Activated naive CD8-positive, alpha-beta T cell treated with anti-CD3 and anti-CD28 coated beads, Interleukin-2, amount 10 ng/mL, durations not matched to agents 7 days and 5 days (primary cell): ENCODE measurements at places on chromosomes 2 and 18.

DNA sequence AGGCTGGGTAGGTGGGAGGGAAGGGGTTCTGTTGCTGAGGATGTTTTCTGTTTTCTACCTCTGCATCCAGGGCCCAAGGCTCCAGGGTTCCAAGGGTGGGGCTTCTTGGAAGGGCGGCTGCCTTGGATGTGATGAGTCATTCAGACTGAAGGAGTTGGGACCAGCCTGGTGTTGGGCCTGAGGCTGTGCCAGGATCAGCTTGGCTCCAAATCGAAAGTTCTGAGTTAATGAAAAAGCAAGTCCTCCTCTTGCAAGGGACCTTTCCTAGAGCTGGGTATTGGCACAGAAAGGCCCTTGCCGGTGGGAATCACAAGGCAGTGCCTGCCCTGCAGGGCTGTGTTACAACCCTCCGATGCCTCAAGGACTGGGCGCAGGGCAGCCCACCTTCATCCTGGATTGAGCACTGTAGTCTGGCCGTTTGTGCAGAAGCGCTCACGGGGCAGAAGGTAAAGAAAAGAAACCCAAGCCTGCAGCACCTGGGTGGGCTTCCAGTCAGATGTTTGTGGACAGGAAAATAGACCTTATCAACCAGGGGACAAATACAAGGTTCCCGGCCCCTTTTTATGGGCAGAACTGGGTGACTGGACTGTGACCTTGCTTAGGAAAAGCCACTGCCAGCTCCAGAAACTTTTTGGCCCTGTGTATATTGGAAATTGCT lies 52.5 kb upstream of the MCFD2 start:
- DNase-seq: no peak

GRCh38 chr2:164620873-164621763 lies at the start of gene GRB14:
TSS of gene GRB14 (minus strand) at chr2:164621482. CDS start at chr2:164621309, 173 bp downstream.
- DNase-seq: no peak

- no peak for DNase-seq
Measured at GRCh38 chr2:71190656-71191569, 36.0 kb downstream of the PAIP2B start.

DNA sequence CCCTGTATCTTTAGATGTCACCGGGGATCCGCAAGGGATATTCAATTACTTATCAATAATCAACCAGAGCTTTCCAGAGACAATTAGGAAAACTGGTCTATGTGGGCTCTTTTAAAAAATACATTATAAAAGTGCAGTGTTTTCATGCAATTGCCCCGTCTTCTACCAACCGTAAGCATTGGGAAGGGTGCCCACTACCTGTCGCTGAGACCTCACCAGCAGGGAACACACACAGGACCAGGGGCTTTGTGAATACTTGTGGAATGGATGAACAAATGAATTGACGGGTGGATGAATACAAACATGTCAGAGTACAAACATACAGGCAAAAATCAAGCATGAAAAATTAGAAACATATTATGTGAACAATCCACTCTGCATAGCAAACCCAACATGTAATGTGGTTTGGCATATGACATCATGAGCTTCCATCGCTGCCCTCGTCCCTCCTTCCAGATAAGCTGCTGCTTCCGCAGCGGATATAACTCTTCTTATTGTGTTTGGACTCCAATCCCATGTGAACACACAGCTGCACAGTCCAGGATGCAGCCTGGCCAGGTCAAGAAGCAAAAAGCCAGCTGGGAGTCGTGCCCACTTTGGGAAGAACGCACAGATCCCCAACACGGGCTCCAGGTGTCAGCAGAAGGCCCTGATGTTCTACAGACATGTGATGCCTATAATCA lies 5.3 kb downstream of the FHL2 start:
- no peak for DNase-seq

DNA sequence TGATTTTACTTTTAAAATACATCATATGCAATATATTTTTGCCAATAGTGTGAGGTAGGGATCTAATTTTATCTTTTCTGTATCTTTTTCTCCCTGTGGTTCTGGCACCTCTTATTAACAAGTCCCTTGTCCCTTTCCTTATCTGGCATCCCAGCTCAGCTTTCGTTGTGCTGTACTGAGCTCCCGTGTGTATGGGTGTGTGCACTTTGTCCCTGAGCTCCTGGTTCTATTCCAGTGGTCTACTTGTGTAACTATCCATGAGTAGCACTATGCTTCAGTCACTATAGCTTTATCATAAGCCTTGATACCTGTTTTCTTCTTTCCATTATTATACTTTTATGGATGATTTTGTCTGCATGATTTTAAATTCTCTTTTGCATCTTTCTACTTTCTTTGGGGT lies 401.4 kb upstream of the POU3F3 start:
- DNase-seq: no peak

DNA sequence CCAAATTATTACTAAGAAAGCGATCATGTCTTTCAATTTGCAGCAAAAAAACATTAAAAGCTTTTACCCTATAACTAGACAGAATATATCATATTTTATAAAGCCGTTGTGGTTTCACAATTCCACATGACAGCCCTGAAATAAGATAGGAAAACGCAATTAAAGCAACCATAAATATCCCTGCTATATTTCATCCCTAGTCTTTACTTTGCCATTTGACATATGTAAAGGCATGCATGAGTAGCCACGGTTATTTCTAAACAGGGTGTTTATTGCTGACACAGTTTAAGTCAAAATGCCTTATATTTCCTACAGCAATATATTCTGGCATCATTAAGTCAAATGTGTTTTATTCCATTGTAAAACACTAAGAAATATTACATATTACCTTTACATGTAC lies 239.9 kb downstream of the DSEL start:
- no peak for DNase-seq

DNA sequence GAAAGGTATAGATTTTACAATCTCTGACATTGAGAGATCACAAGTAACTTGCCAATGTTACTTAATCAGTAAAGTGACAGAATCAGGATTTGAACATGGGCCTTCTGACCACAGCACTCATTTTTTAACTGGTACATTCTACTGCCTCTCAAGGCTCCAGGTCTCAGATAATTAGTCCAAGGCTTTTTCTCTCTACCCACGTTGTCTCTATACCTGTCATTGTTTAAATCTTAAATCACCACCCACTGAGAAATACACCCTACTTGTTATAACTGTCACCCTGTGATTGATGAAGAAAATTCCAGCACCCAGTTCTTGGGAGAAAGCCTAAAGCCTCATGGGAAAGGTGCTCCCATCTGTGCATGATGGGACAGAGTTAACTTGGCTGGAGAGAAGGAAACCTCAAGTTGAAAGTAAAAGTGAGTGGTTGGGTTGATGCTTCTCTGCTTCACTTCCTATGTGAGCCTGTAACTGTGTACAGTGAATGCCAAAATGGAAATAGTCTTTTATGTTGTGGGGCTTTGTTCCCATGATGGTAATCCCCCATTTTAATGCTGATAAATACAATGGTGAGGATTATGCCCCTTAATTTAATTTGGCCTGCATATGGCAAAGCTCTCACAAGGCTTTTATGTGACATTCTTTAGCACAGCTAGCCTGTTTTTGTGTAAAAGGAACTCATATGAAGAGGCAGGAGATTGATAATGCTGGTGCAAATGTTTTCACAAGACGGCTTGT lies 190.1 kb upstream of the SP5 start:
- DNase-seq: no peak

DNA sequence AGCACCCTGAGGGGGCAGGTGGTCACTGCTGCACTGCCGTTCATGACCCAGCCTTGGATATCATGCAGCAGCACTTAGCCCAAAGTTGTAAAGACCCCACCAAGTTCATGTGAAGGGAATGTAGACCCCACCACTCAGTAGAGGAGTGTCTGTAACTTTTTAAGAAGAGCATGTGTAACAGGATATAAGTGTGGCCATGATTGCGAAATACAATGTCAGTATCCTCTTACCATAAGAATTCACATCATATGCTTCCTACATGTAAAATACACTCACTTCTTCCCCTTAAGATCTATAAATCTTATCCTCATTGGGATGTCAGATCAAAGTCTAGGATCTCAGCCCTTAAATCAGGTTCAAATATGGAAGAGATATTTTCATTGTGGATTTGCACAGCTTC lies 276.9 kb downstream of the PTPRM start:
- no peak for DNase-seq

GRCh38 chr2:12931186-12931844 lies 214.6 kb downstream of the TRIB2 start:
- DNase-seq: no peak

- DNase-seq: no peak
Measured at GRCh38 chr2:239295377-239296019, 105.3 kb downstream of the HDAC4 start.

- no peak for DNase-seq
Measured at GRCh38 chr2:85255813-85256594, 71.8 kb downstream of the TGOLN2 start.

DNA sequence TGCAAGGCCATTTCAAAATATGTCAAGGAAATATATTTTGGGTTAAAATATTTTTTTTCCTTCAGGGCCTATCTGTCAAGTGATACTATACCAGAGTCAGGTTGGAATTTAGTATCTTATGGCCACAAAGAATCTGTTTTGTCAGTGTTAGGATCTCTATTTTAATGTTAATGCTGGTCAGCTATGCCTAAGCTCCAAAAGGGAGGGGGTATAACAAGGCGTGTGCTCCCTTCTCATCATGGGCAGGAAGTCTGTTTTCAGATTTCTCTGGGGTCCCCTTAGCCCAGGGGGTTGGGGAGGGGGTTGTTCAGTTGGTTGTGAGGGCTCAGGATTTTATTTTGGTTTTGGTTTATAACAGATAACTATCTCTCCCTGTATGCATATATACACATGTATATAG lies 126.4 kb downstream of the TMEM163 start:
- no peak for DNase-seq

GRCh38 chr2:407630-408029 lies 119.7 kb upstream of the ALKAL2 start:
- DNase-seq: no peak

DNA sequence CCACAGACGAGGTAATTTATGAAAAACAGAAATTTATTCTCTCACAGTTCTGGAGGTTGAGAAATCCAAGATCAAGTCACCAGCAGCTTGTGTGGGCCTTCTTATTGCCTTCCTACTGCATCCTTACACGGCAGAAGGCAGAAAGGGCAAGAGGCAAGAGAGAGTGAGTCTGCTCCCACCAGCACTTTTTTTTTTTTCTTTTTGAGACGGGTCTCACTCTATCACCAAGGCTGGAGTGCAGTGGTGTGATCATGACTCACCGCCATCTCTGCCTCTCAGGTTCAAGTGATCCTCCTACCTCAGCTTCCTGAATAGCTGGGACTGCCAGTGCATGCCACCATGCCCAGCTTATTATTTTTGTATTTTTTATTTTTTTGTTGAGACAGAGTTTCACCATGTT lies 78.5 kb upstream of the HK2 start:
- no peak for DNase-seq

GRCh38 chr2:143608063-143608423 lies 478.8 kb downstream of the ARHGAP15 start:
- no peak for DNase-seq

DNA sequence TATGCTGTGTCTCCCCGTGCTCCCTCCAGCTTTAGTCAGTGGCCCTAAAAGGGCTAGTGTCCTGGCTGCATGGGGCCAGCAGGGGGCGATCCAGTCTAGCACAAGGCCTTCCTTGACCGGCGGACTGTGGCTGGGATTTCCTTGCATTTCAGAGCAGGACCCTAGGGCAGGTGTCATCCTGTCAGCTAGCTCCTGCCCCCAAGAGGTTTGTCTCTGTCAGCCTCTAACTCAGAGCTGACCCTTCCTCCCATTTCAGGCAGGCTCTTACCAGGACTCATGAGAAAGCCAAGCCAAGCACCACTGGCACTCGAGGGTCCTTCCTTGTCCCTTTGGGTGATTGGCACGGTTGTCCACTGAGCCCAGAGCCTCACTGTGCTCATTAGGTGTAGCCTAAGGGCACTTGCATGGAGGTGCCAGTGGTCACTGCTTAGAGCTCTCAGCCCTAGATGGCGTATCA lies 140.3 kb downstream of the RPIA start:
- peak; percentile 55 for DNase-seq

DNA sequence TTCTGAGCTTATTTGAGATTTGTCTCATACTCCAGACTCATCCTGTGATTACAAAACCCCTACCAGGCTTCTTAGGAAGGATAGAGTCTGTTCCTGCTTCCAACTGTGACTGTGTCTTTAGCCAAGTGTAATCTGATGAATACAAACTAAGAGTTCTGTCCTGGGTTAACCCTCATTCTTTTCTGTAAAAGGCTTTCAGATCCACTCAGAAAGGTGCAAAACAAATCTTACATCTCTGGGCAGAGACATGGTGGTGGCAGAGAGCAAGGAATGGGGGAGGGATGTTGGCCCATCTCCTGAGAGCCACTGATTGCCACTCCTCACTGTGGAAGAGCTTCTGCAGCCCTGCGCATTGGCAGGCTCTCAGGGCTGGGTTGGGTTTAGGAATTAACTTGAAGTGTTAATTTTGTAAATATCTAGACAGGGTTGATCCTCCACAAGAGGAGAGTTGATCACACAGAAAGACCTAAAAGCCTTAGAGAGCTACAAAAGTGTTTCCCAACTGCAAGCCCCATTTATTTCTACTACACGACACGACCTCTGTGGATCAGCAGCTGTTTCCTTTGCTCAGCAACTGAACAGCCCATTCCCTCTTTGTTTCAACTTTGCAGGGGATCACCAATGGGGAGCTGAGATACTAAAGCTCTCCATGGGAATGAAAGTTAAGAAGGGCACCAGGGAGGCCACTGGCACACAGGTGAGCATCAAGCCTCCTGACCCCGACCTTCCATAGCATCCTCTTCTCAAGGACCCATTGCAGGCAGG lies 23.7 kb upstream of the SPTBN1 start:
- DNase-seq: no peak

GRCh38 chr2:143452817-143453451 lies 323.7 kb downstream of the ARHGAP15 start:
- peak; percentile 39 for DNase-seq

DNA sequence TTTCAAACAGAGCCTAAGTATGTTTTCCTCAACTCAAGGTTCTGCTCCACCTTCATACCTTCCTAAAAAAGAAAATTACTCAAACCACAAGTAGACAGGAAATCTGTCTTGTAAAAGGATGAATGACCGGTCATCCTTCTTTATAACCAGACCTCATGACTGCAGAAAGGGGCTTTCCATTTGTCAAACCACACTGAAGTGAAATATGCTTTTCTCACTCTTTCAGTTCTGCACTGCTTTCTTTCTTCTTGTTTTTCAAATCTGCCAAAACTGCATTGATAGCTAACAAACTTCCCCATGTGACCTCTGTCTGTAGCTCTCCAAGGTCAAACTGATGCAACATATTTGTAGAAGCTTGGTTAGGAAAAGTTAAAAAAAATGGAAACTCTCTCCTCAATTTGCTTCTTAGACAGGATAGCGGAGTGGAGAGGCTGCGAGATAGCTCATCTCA lies 308.9 kb upstream of the CCDC68 start:
- DNase-seq: no peak

- DNase-seq: no peak
Measured at GRCh38 chr2:119647440-119648169, 31.4 kb upstream of the TMEM177 start.

- DNase-seq: no peak
Measured at GRCh38 chr2:54669677-54670484, 53.6 kb upstream of the EML6 start.

DNA sequence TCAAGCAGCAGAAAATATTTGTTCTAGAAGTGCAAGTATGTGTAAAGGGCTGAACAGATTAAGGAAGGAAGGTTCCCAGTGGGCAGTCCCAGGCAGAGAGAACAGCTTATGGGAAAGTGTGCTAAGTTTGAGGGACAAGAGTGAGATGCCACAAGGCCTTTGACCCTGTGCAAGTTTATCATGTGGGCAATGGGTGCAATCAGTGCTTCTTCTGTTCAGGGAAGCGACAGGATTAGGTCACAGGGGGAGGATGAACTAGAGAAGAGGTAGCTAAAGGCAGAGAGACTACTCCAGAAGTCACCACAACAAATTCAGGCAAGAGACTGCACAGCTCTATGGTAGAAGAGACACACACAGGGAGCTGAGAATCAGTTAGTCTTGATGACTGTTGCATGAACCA lies 44.3 kb downstream of the LPIN2 start:
- DNase-seq: no peak
